ENCODE measurements at places on chromosomes 4 and X. TPM values are rescaled to one million over a fixed set of nuclear protein-coding genes. Genes with fewer than 3 reads are reported as not detected.
A peak's percentile ranks its signal among the peaks of the same experiment; 100 is the strongest.

GRCh38 chrX:135988245-135988644 lies 3.0 kb downstream of the SLC9A6 start:
- 0 out of 2 replicates have a peak, but pooled peaks cover 7% of the 10 kb centered on the region for H3K4me1 ChIP-seq
- no peak overlapping the region for H3K27ac ChIP-seq
- H3K27me3 ChIP-seq, result no peaks in the 10 kb centered on the region
- DNase-seq, result no peak

GRCh38 chrX:40244980-40245379 lies 147.2 kb upstream of the BCOR start:
- DNase-seq, result no peak
- H3K27me3 ChIP-seq, result no peaks in the 10 kb centered on the region
- H3K4me3 ChIP-seq, result no peak overlapping the region
- 0 out of 2 replicates have a peak, but pooled peaks cover 3% of the 10 kb centered on the region for H3K4me1 ChIP-seq
- no peak overlapping the region for H3K27ac ChIP-seq

DNA sequence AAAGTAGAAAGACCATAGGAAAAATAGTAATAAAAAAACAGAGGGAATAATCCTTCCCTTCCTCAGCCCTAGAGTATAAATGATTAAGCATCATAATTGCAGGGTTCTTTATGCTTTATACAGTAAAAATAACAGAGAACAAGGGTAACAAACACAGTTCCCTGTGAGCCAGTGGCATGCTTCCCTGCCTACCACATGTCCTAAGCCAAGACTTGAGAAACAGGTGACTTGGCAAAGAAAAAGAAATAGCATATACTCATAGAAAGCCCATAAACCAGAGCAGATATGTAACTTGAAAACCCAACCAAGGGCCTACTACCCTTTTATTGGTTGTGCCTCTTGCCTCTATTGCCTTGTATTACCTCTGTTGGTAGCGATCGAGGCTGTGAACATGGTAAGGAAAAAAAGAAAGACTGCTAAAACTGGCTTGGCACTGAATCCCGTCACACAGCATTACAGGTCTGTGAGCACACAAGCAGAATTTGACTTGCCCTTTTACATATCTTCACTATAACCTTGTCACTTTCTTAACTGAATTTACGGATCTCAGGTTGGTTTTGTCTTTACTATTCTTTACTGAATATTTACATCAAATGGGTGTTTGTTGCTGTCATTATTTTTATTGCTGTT lies 30.9 kb upstream of the MYOZ2 start:
- no peaks in the 10 kb centered on the region for H3K36me3 ChIP-seq
- no peaks in the 10 kb centered on the region for H3K27me3 ChIP-seq
- no peak overlapping the region for H3K4me3 ChIP-seq
- H3K4me1 ChIP-seq, result no peaks in the 10 kb centered on the region

The CXCL1 gene
- 1.9 TPM for total RNA-seq

The KCTD8 gene
- total RNA-seq, result 6.1 TPM

- no peak overlapping the region for H3K27ac ChIP-seq
- H3K36me3 ChIP-seq, result no peaks in the 10 kb centered on the region
- H3K4me1 ChIP-seq, result no peaks in the 10 kb centered on the region
- H3K27me3 ChIP-seq, result no peaks in the 10 kb centered on the region
- H3K4me3 ChIP-seq, result no peak overlapping the region
- DNase-seq, result no peak
Measured at GRCh38 chr4:73275318-73275654, 16.7 kb upstream of the ANKRD17 start.

The USP17L5 gene
- not detected for total RNA-seq

DNA sequence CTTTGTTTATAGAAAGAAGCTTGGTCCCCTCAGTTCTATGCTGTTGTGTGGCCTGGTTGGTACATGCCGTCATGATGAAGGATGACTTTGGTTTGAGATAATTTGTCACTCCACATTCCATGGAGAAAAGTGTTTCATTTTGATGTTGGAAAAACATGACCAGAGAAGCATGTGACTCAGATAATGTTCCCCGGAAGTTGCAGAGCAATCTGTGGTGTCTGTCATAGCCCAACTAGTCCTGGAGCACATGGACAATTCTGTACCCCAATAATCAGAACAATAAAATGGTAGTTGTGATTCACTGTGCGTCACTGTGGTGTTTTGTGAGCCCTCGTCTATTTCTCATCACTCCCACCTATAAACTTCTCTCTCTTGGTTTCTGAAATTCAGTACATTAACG lies 85.1 kb downstream of the PDK3 start:
- no peak for DNase-seq
- no peaks in the 10 kb centered on the region for H3K27me3 ChIP-seq
- peaks cover 3% of the 10 kb centered on the region for H3K4me1 ChIP-seq
- H3K27ac ChIP-seq, result no peak overlapping the region
- H3K4me3 ChIP-seq, result no peak overlapping the region

GRCh38 chr4:110751986-110752385 lies 129.1 kb upstream of the PITX2 start:
- no peak overlapping the region for H3K4me3 ChIP-seq
- H3K27me3 ChIP-seq, result no peaks in the 10 kb centered on the region
- H3K27ac ChIP-seq, result no peak overlapping the region
- H3K36me3 ChIP-seq, result no peaks in the 10 kb centered on the region
- no peaks in the 10 kb centered on the region for H3K4me1 ChIP-seq

DNA sequence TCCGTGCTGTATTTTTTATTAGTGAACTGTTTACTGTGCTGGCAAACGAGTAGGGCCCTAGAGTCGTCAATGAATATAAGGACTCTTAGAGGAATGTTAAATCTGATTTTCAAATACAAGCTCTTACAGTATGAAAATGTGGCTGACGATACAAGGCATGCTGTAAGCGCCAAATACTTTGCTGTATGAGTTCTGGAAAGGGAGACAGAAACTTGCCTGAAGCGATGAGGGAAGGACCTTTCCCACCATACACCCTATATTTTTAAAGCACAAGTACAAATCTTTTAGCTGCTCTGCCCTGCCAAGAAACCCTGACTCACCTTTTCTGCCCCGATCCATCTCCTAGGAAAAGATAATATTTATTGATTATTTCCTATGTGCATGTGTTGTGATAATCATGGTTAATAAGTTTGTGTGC lies 15.7 kb upstream of the RUFY3 start:
- H3K4me3 ChIP-seq, result peak overlapping the region; percentile 86
- peaks cover 26% of the 10 kb centered on the region for H3K27me3 ChIP-seq
- no peak for DNase-seq
- no peaks in the 10 kb centered on the region for H3K36me3 ChIP-seq
- peaks cover 17% of the 10 kb centered on the region for H3K4me1 ChIP-seq
- H3K27ac ChIP-seq, result no peak overlapping the region
